ENCODE measurements at places on chromosomes 11 and 22.

- DNase-seq: no peak
Measured at GRCh38 chr11:62399878-62400266, 19.0 kb upstream of the SCGB1A1 start.

DNA sequence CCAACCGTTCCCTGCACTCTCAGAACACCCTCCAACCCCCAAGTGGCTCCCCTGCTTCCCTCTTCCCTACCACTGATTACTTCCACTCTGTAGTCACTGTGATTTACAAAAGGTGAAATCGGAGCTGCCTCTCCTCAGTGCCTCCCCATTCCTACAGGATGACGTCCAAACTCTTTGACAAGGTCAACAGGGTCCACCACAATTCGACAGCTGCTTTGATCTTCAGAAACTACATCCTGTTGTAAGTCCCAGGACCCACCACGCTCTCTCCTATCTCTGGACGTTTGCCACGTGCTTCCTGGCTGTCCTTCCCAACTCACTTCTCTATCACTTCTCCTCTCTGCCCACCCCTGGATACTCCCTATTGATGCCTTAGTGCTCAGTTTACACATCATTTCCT lies 85.0 kb upstream of the EIF3D start:
- DNase-seq: no peak

DNA sequence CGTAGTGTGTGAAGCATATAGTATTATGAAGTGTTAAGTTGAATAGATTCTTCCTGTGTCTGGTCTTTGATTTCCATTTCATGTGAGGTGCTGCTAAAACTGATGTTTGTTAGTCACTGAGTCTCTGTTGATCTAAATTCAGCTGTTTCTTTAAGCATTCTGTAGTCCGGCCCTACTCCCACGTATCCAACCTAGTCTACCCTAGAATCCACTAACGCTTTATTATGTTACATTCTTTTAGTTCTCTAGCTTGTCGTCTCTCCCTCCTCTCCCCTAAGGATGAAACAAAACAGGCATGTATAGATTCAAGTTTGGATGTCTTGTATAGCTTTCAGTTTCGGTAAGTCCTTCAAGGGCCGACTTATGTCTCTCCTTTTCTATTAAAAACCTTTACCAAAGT lies 4.1 kb downstream of the WEE1 start:
- DNase-seq: no peak

- no peak for DNase-seq
Measured at GRCh38 chr11:125425601-125426000, 70.5 kb downstream of the FEZ1 start.

- peak; percentile 52 for DNase-seq
Measured at GRCh38 chr11:6320411-6321155, at the start of gene CAVIN3. Gene CAVIN3, minus strand, starts transcription at chr11:6320501. Its CDS starts 25 bp downstream, at chr11:6320476.

DNA sequence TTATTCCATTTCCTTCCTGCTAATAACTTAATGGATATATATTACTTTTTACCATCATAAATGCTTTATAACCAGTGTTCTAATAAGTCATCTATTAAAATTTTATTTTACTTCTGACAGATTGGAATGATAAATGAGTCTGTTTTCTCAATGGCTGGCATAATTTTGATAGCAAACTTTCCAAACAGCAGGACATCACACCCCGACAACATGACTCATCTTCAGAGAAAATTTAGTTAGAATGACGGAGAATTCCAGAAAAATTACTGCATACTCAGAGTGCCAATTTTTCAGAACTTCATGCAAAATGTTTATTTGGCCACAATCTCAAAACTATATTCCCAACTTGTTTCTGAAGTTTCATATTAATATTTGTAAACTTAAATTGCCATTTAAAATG lies 174.4 kb downstream of the SWAP70 start:
- DNase-seq: no peak

GRCh38 chr11:63667995-63668795 lies 3.0 kb downstream of the ATL3 start:
- DNase-seq: peak; percentile 75

DNA sequence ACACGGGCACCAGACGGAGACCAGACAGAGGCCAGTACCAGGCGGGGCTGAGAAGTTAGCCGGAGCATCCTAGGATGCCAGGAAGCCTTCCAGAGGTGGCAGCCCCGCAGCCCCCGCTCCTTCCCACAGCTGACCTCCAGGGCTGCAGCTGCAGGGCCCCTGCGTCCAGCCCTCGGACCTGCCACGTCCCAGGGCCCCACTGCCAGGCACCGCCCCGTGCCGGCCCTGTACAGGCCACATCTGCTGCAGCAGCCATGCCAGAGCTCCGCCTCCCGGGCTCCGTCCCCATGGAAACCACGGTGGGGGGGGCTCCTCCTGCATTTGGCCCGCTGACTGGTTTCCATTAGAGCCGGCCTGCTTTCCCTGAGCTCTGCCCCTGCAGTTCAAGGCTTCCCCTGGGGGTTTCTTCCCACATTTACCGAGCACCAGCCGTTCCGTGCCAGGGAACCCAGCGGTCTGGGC lies 62.5 kb upstream of the PPARA start:
- DNase-seq: no peak

- no peak for DNase-seq
Measured at GRCh38 chr11:12671370-12671769, 2.9 kb upstream of the TEAD1 start.

DNA sequence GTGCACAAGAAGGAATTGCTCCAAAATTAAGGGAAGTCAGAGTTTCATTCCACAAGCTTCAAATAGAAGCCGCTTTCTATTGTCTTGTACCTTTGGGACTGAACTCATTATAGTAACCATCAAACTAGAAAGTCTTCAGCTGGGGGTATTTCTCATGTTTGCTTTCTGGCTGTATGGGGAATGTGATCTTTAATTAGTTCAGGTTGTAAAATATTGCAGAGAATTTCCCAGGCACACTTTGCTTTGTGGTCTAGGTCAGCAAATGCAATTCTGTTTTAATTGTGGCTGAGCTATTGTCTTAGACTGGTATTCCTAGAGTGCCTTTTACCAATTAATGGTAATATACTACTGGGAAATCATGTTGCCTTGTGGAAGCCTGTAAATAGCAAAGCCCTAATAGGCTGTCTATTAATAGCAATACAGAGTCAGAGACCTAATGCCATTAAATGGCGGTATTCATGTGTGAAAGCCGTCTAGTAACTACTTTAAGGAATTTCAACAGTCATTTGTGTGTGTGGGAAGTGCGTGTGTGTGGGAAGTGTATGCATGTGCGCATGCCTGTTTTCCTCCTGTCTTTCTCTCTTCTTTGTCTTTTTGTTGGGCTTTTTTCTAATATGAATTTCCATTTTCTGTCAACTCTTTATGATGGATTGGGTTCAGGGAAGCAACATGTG lies 276.6 kb downstream of the FAT3 start:
- no peak for DNase-seq

DNA sequence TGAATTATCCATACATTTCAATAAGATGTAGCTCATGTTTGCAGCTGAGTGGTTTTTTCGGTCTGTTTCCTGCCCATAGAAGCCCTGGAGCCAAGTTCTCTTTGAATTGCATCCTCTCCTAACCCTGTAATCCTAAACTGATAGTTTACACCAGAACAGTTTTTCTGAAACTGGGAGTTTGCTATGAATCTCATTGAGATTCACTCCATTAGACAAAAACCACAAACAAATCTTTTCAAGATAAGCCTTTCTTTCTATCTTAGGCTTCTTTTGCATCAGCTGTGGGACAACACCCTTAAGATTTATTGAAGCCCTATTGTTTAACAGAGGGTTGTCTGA lies 324.8 kb downstream of the DYNC2H1 start:
- DNase-seq: no peak

DNA sequence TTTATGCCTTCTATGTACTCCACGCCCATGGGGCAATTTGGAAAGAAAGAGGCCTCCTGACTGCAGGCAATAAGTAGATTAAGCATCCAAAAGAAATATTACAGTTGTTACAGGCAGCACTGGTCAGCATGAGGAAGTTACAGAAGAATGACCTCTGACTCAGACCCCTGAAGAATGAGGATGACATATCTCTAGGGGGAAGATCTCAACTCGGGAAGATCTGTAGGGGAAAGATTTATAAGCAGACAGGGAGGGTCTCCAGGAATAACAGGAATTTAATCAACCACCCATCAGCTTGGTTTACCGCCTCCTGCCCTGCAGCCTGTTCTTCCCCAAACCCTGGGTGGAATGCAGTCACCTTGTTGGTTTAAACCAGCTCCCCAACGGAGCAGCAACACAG lies 58.0 kb downstream of the RCN1 start:
- DNase-seq: no peak

- no peak for DNase-seq
Measured at GRCh38 chr11:120125024-120125423, 12.9 kb downstream of the TRIM29 start.

DNA sequence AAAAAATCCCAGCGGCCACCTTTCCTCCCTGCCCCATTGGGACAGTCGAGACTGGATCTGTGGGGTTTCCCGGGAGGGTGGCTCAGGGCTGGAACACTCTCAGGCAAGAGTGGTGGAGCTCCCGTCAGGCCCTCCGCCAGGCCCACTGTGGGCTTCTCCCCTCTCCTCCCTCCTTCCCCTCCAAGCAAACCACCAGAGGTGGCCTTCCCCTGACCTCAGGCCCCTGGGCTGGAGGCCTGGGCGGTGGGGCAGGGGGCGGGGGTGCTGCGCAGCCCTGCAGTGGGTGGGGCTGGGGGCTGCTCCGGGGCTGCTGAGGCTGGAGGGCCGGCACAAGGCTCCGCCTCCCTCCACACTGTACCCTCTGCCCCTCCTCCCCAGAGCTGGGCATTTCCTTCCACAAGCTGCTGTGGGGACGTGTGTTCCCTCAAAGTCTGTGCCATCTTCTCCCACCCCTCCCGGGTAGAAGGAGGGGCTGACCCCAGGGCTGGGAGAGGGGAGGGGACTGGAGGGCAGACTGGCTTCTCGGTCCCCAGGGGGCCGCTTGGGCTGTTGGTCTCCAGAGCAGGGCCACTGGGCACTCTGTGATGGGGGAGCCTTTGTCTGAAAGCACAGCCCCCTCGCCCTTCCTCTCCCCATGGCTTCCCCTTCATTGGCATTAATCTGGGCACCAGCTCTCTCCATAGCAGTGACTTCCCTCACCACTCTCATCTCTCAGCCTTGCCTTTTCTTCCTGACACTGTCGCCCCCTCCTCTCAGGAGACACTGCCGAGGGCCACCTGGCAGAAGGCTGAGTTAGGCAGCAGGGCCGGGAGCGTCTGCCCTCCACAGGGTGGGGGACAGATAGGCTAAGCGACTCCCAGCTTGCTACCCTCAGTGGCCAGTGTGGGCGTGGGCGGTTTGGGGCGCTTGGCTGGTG lies 7.1 kb downstream of the RCOR2 start:
- no peak for DNase-seq

DNA sequence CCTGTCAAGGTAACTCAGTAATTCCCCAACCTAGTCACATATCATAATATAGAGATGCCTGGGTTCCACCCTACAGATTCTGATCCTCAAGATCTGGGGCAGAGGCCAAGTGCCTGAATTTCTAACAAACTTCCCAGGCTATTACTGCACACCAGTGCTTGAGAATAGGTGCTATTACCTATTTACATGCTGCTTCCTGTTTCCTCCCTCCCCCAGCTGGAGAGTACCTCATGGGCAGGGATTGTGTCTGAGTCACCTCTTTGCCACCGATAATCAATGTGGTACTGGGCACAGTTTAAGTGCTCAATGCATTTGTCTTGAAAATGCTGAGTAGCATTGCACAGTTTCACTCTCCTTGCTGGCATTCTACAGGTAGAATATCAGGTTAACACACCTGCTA lies 582.2 kb upstream of the CADM1 start:
- no peak for DNase-seq

- DNase-seq: no peak
Measured at GRCh38 chr11:29448246-29448877, 568.5 kb downstream of the KCNA4 start.

DNA sequence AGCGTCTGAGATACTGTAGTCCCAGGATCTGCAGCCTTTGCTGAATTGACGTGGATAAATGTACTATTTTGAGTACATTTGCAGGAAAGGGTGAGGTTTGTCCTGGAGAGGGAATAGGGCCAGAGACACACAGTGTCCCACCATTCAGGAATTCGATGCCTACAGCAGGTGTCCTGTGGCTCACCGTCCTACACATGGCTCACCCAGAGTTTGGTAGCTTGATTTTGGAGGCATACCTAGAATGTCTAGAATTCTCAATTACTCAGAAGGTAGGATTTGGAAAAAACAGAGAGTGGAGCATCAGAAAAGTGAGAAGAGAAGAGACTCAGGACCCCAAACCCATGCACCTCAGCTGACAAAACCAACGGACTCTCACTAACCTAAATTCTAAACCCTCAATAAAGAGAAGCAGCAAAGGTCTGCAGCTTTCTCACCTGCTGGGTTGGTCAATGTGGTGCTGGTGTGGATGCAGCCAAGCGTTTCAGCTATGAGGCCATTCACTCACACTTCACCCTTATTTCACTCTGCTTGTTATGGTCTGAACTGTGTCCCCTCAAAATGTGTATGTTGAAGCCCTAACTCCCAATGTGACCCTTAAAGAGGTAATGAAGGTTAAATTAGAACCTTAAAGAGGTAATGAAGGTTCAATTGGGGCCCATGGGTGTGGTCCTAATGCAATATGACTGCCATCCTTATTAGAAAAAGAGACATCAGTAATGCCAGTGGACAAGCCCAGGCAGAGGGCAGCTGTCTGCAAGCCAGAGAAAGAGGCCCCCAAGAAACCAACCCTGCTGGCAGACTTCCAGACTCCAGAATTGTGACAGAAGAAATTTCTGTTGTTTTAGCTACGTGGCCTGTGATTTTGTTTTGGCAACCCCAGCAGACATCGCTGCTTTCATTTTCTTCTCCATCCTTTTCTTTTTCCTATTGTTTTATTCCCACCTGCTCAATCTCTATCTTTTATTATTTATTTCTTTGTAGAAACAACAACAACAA lies 187.8 kb downstream of the SNX19 start:
- no peak for DNase-seq

DNA sequence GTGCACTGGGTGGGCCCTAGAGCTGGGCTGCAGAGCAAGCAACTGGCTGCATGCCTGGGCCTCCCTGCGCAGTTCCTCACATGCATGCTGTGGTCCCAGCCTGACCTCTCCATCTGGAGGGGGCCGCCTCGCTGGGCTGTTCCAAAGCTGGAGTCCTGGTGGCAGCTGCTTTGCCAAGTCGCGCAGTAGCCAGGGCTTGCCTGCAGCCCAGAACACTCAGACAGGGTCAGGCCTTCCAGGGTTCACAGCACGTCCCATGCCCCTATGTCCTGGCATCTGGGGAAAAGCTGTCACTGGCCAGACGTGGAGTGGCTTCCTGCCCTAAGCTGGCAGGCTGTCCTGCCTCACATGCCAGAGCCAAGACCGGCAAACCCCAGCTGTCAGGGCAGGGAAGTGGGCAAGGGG lies 16.5 kb upstream of the CDC42EP2 start:
- no peak for DNase-seq

Measured in keratinocyte (primary cell).